Osteoblast (primary cell): ENCODE measurements at places on chromosomes 6 and 20. TPM values are rescaled to one million over a fixed set of nuclear protein-coding genes. Genes with fewer than 3 reads are reported as not detected.

TMC2 gene
- not detected in 2 replicates for total RNA-seq

HCRTR2 gene
- total RNA-seq: under 0.01 TPM in 1 of 2 replicates, not detected in the other

BRPF3 gene
- 17.7 and 18.8 TPM in 2 replicates for total RNA-seq

ARFGEF3 gene
- total RNA-seq: under 0.01 TPM in 2 replicates

ALDH8A1 gene
- under 0.01 and 0.29 TPM in 2 replicates for total RNA-seq

RXRB gene
- total RNA-seq: 19.2 and 20.9 TPM in 2 replicates

OOEP gene
- total RNA-seq: 0.36 and 0.59 TPM in 2 replicates

RPP21 gene
- 23.9 and 24.6 TPM in 2 replicates for total RNA-seq

GSTA1 gene
- total RNA-seq: not detected in 2 replicates

NKX2-4 gene
- total RNA-seq: not detected in 2 replicates

SIM1 gene
- total RNA-seq: under 0.01 and 0.36 TPM in 2 replicates

- no peaks in the 10 kb centered on the region for H3K4me1 ChIP-seq
- H3K27ac ChIP-seq: no peak overlapping the region
- no peak for DNase-seq
- no peaks in the 10 kb centered on the region for H3K36me3 ChIP-seq
- H3K4me3 ChIP-seq: no peak overlapping the region
These were observed 75.4 kb downstream of the ZNF133 start for GRCh38 chr20:18363708-18364107.

DNA sequence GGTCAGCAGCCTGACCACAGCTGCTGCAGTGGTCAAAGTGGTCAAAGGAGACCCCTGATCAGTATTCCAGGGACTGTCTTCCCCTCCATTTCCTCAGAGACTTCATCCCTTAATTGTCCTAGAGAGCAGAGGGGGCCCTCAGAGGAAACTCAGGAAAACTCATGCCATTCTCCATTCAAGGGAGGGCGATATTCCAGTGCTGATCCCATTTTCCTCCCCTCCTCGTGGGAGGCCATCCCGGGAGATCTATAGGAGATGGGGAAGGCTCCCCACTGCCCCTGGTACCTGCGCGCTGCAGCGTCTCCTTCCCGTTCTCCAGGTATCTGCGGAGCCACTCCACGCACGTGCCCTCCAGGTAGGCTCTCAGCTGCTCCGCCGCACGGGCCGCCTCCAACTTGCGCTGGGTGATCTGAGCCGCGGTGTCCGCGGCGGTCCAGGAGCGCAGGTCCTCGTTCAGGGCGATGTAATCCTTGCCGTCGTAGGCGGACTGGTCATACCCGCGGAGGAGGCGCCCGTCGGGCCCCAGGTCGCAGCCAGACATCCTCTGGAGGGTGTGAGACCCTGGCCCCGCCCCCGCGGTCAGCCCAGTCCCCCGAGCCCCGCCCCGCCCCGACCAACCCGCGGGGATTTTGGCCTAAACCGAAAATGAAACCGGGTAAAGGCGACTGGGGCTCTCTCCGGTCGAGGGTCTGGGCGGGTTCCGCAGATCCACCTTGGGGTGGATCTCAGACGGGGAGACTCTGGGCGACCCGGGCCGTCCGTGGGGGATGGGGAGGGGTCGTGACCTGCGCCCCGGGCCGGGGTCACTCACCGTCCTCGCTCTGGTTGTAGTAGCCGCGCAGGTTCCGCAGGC, 878 bp downstream of the HLA-C start:
- H3K27me3 ChIP-seq: peaks cover 9% of the 10 kb centered on the region
- peak overlapping the region; percentile 74 for H3K27ac ChIP-seq
- H3K4me1 ChIP-seq: peaks cover 3% of the 10 kb centered on the region

DNA sequence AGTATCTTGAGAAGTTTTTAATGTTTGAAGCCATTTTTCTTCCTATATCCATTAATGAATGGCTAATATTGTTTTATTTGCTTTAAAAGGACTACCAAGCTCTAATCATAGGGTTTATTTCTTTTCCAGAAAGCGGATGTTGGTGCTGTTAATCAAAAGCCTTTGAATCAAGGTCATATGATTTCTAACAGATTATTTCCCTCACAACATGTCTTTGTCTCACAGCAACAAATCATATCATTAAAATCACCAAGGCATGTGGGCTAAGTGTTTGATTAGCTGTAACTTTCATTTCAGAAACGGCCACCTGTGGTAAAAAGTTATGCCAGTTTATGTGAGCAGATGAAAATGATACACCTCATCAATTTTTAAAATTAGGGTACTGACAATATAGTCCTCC, 21.7 kb downstream of the TRAF3IP2 start:
- no peak overlapping the region for H3K27ac ChIP-seq
- H3K4me3 ChIP-seq: no peak overlapping the region
- peaks cover 25% of the 10 kb centered on the region for H3K4me1 ChIP-seq
- peaks cover 17% of the 10 kb centered on the region for H3K36me3 ChIP-seq
- no peak for DNase-seq

- no peaks in the 10 kb centered on the region for H3K4me1 ChIP-seq
- H3K4me3 ChIP-seq: no peak overlapping the region
- H3K27ac ChIP-seq: no peak overlapping the region
- no peaks in the 10 kb centered on the region for H3K27me3 ChIP-seq
- no peaks in the 10 kb centered on the region for H3K36me3 ChIP-seq
These were observed 311.6 kb downstream of the MMUT start for GRCh38 chr6:49151461-49151860.

- peaks cover 18% of the 10 kb centered on the region for H3K4me1 ChIP-seq
- no peak overlapping the region for H3K4me3 ChIP-seq
- peaks cover 5% of the 10 kb centered on the region for H3K36me3 ChIP-seq
- H3K27ac ChIP-seq: peak overlapping the region; percentile 45
- H3K27me3 ChIP-seq: no peaks in the 10 kb centered on the region
- peak; percentile 78 for DNase-seq
These were observed 155.5 kb upstream of the RNF24 start for GRCh38 chr20:4170621-4171537.

DNA sequence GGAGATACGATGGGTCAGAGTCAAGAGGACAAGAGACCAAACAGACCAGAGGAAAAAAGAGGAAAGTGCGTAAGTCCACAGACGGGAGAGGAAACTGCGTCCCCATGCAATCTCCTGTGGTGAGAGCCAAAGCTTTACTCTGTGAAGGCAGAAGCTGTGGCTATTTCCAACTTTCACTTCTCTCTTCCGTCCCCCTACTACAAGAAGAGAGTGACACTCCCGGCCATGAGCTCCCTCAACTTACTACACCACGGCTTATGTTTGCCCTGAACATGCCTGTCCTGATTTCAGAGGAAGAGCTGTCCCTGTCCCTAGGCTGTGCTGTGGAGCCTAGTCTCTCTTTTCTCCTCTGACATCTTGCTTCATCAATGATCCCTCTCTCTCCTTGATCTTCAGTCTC, 11.5 kb upstream of the SSR1 start:
- no peaks in the 10 kb centered on the region for H3K27me3 ChIP-seq
- no peaks in the 10 kb centered on the region for H3K36me3 ChIP-seq
- no peaks in the 10 kb centered on the region for H3K4me1 ChIP-seq
- no peak overlapping the region for H3K27ac ChIP-seq

DNA sequence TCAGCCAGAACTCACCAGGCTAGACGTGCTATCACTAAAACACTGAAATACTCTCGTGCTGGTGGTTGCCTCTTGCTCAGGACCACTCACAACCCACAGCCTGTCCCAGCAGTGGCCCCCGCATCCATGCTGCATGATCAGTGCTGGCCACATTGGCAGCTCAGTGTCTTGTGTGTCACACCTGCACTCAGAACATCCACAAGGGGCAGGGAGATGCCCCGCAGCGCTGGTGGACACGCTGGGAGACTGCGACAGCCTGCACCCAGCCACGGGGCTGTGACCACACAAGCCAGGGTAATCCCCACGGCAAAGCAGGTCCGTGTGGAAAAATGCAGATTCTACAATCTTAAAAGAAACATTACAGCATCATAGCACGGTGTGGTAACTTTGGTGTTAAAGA, 23.9 kb upstream of the APMAP start:
- no peaks in the 10 kb centered on the region for H3K4me1 ChIP-seq
- H3K4me3 ChIP-seq: no peak overlapping the region
- H3K27ac ChIP-seq: no peak overlapping the region
- H3K27me3 ChIP-seq: no peaks in the 10 kb centered on the region
